Transverse colon (tissue), 4 donors: ENCODE measurements at places on chromosomes 4 and X.
A peak's percentile ranks its signal among the peaks of the same experiment; 100 is the strongest.

GRCh38 chrX:41031256-41031967 lies 53.8 kb upstream of the USP9X start:
- DNase-seq = peak; percentile 14

DNA sequence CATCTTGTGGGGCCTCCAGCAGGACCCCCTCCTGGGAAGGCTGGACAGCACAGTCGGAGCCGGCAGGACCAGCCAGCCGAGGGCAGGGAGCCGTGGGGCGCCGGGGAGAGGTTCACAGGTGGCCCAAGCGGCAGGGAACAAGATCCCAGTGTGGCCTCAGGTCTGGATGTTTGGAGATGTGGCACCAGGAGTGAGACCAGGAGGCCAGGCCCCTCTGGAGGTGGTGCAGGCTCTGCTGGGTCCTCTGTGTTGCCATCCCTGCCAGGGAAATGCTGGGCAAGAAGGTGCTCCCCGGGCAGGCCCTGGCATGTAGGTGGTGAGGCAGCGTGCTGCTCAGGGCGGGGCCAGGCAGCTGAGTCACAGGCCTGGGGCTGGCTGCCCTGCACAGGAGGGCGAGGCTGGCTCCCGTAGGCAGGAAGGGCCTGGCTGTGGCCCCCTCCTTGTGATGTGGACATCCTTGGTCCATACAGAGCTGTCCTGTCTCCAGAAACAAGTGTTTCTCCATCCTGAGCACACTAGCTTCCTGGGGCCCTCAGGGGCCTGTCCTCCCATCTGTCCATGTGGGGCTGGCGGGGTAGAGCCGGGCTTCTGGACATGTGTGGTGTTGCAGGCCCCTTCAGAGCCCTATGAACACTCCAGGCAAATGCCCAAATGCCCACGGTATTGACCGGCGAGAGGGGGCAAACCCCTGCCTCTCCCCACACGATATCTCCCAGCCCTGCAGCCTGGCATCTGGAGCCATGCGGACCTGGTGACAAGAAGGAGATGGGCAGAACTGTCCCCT lies 4.8 kb upstream of the HGFAC start:
- DNase-seq = peak; percentile 66

DNA sequence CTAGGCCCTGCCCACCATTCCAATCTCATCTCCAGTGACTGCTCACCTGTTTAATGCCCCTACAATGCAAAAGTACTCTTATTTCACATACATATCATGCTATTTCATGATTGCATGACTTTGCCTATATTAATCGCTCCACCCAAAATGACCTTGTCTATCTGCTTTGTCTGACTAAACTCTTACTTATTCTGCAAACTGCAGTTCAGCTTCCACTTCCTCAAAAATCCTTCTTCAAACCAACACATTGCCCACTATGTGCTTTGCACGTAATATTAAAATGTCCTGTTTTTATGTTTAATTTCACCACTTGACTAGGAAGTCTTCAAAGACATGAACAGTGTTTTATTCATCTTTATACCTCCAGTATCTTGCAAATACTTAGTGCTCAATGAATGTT lies 229.6 kb downstream of the OPHN1 start:
- no peak for DNase-seq

- DNase-seq = no peak
Measured at GRCh38 chr4:144710526-144710912, 64.6 kb downstream of the HHIP start.

DNA sequence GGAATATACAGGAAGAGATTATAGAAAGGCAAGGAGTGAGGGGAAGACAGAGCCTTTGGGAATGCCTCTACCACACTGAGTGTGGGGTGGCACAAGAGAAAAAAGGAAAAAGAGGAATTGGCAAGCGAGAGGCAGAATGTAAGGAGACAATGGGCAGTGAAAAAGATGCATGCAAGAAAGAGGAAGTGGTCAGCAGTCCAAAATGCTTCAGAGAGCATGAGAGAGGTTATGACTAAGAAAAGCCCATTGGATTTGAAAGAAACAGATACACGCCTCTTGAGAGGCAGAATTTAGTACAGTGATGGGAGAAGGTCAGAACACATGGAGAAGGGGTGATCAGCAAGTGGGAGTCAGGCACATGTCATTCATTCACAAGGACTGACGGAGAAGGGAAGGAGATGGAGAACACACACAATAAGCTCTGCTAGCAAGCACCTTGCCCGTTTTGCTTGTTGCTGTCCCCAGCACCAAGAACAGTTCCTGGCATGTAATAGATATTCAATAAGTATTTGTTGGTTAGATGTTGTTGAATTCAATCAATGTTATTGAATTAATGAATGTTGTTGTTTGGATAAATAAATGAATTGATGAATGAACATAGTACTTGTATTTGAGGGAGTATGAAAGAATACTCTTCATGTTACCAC lies 6.3 kb downstream of the DCHS2 start:
- no peak for DNase-seq

DNA sequence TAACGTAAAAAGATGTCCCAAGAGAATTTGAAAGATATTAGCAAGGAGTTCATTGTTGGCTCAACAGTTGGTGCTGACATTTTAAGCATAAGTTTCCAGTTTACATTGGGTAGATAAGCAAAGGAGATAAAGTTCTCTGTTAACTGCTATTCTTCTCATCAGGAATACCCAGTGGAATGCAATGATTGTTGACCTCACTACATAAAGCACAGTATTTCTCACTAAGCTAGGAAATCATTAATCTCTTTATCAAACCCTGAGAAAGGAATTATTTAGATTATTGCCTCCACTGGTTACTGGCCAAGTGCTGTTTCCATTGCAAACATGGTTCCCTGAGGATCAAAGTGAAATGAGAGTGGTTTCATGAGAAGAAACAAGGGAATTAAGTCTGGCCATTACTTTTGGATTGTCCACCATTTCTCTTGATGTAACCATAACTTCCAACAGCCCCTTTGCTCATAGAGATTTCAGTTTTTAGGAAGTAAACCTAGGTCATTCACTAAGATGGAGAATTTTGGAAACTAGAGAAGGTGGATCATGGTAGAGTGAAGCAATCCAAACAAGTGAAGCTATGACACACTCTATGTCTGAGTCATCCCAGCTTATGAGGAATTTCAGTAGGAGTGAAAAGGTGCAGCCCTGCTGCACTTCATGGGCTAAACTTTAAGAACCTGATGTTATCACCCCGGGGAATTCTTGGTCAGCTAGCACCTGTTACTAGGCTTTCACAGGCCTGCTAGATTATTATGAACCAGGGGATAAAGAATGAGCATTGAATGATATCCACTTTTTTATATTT lies 163.4 kb downstream of the AREG start:
- no peak for DNase-seq

GRCh38 chr4:560731-561291 lies 15.3 kb downstream of the TMEM271 start:
- DNase-seq = no peak
